SK-N-SH (cell line): ENCODE measurements at places on chromosomes 1 and 21. TPM values are rescaled to one million over a fixed set of nuclear protein-coding genes. Genes with fewer than 3 reads are reported as not detected.
A peak's percentile ranks its signal among the peaks of the same experiment; 100 is the strongest.

- DNase-seq: peak; percentile 34
Observed at GRCh38 chr1:87024936-87025540, 110.6 kb downstream of the HS2ST1 start.

The SYPL2 gene
- polyA plus RNA-seq: 0.03 and 0.05 TPM in 2 replicates

- DNase-seq: no peak
Observed at GRCh38 chr21:44020551-44020950, 8.4 kb downstream of the TRAPPC10 start.

GRCh38 chr21:17828223-17828622 is 9.1 kb upstream of the C21orf91 start:
- DNase-seq: no peak
